ENCODE measurements at places on chromosomes 16 and 17. TPM values are rescaled to one million over a fixed set of nuclear protein-coding genes. Genes with fewer than 3 reads are reported as not detected.

- no peak for DNase-seq
These were observed 46.1 kb downstream of the IRX3 start for GRCh38 chr16:54240271-54241129.

DNA sequence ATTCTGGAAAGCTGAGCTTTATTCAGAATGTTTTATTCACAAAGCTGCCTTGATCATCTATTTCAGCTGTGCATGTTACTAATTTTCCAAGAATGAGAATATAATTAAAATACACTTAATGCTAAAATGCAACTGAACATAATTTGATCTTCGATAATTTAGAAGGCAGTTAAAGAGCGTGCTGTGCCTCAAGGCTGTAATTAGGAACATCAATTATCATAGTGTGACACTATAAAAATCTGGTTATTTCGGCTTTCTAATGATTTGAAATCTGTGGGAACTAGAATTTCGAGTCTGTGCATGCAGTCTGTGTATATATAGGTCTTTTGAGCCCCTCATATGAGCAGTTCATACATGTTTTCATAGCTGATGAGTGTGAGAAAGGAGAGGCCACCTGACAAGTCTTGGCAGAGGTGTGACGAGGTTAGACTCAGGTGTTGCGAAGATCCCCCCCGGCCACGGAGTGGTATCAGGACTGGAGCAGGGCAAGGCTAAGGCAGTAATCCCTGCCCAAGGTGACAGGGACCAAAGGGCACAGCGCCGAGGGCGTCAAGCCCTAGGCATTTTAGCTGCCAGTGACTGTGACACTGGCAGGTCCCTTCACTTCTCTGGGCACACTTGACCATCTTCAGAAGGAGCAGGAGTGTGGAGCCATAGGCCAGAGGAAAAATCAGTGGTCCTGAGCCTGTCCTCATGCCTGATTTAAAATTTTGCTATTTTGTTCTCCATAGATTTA is 328.5 kb downstream of the SNX29 start:
- DNase-seq, result no peak

DNA sequence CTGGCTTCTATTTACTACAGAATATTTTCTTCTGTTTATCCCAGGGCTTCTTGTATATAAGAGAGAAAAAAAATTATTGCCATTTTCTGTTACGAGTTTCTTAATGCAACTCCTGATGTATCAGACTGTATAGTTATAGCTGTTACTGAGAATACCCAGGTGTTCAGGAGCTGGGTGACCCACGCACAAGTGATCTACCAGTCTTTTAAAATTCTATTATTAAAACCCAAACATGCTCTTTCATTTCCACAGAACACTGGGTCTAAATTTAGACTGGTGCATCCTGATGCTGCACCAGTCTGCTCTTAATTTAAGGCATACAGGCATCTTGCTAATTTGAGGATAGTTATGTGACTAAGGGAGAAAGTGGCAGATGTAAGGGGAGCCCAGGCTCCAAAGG is 31.2 kb upstream of the NLRP1 start:
- no peak for DNase-seq

GRCh38 chr16:2337431-2338296 is 2.9 kb downstream of the ABCA3 start:
- DNase-seq, result no peak

DNA sequence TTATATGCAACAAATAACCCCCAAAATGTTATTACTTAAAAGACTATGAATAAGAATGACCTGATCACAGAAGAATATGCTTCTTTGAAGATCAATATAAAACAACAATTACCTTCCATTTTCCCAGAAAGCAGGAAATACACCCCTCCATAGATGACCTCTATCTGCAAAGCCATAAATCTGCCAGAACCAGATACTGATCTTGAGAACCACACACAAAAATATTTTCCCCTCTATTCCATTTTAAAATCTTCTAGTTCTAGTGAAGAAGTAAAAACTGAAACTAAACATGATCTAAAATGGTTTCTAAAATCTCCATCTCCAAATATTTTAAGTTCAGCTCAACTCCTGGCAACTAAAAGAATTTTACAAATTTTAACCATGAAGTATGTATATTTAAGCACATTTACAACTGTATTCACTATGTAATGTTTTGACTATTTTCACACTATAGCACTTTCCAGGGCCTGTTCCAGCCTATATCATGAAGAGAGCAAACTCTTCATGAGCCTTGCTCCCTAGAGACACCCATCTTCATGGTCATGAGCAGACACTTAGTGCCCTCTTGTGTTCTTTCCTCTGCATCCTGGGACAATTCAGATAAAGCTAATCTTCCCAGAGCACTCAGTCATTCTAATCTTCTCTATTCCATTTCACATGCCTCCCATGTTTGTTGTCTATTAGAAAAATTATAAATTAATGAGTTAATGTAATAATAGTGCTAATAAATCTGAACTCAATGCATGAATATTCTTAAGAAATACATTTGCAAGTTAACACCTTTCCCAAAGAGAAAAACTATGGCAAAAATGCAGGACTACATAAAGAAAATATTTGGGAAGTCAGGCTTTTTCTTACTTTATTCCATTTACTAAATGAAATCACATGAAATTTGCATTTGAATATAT is 87.0 kb downstream of the HELZ start:
- DNase-seq, result no peak

- no peak for DNase-seq
These were observed 50.7 kb downstream of the ACTG1 start for GRCh38 chr17:81461607-81462500.

DNA sequence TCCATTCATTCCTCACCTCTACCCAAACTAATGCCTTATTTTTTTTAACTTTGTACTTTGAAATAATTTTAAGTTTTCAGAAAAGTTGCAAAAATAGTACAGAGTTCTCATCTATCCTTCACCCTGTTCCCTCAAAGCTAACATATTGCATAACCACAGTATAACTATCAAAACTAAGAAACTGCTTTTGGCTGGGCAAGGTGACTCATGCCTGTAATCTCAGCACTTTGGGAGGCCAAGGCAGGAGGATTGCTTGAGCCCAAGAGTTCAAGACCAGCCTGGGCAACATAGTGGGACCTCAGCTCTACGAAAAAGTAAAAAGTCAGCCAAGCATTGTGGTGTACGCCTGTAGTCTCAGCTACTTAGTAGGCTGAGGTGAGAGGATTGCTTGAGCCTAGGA is 147.7 kb downstream of the SKAP1 start:
- no peak for DNase-seq

- DNase-seq, result no peak
These were observed 302.9 kb upstream of the XYLT1 start for GRCh38 chr16:17773698-17774101.

DNA sequence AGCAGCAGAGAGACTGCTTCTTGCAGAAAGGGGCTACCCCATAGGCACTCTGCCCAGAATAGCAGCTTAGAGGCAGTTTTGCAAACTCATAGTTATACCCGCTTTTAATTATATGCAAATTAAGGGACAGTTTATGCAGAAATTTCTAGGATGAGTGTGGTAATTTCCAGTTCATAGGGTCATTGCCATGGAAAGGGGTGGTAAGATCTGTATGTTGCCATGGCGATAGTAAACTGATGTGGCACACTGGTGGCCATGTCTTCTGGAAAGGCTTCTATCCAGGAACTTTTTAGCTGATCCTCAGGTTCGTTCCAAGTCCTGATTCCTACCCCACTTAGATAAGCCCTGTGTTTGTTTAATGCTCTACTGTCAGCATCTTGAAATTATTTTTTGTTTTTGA is 6.2 kb downstream of the STXBP4 start:
- DNase-seq, result no peak

GRCh38 chr17:55259684-55260111 is 5.1 kb upstream of the HLF start:
- no peak for DNase-seq

DNA sequence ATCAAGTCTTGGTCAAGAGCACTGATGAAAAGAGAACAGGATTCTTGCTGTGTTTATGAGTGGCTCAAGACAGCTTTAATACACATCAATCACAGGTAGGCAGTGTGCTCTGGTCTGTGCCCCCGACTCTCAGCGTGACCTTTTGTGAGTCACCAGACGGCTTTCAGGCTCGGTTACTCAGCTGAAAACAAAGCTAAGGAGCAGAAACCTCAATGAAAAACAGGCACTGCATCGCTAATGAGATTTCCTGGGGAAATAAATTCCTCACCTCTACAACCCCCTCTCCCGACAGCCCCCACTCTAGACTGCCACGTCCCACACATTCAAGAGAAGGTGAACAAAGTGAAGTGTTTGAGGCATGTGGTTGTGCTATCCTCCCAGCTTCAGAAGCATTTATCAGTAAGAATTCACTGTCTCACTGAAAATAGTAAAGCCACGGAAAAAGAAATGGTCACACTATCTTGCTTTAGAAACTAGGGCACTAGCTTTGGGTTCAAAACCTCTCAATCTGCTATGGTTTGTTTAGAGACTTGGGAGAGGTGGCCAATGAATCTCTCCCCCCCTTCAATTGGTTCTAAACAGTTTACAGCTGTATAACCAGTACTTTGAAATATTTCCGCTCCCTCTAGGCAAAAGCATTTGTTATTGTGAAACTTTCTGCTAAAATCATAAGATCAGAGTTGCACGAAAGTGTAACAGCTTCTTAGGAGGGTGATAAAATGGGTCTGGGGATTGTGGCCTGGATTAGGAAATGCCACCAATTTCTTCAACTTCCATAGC is 199.5 kb upstream of the PMFBP1 start:
- peak; percentile 78 for DNase-seq

DNA sequence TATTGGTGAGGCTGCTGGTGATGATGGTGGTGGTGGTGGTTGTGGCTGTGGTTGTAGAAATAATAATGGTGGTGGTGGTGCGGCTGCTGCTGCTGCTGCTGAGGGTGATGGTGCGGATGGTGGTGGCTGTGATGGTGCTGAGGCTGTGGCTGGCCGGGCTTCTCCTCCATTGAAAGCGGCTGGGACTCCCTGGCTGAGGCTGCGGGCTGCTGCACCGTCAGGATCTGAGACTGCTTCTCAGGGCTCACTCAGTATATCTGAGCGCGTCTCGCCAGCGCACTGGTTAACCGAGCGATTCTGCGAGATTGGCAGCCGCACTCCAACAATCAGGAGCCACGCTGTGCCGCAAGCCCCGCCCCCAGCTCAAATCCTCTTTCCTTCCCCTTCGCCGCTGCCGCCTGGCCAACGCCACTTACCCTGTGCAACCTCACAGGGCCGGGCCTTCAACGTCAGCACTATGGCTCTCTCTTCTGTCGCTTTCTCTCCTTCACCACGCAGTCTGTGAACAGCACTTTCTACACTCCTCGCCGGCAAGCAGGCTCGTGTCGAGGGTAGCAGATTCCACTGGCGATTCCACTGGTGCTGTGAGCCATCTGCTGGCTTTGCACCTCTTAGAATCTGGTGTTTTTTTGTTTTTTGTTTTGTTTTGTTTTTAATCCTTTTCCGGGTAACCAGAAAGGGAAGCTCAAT is at the start of gene NUFIP2:
Gene NUFIP2 (minus strand): TSS at position 259 of the 690 bp plus-strand sequence. CDS start 89 bp downstream, at position 170.
- DNase-seq, result peak; percentile 79

- no peak for DNase-seq
These were observed 15.6 kb upstream of the SLC13A2 start for GRCh38 chr17:28457890-28458289.

DNA sequence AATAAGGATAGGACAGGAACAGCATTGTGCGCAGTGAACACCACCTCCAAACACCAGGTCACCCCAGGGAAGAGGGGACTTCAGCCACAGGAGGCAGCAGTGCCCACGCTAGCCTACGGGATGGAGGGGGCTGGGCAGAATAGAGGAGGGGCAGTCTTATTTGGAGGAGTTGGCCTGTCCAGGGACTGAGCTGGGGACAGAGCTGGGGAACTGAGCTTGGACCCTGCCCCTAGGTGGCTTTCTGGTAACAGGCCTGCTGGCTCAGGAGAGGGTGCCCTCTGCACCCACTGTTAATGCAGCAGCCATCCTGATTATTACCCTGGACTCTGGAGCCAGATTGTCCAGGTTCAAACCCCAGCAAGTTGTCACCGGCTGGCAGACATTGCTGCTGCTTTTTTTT is 9.3 kb downstream of the CCDC102A start:
- no peak for DNase-seq

DNA sequence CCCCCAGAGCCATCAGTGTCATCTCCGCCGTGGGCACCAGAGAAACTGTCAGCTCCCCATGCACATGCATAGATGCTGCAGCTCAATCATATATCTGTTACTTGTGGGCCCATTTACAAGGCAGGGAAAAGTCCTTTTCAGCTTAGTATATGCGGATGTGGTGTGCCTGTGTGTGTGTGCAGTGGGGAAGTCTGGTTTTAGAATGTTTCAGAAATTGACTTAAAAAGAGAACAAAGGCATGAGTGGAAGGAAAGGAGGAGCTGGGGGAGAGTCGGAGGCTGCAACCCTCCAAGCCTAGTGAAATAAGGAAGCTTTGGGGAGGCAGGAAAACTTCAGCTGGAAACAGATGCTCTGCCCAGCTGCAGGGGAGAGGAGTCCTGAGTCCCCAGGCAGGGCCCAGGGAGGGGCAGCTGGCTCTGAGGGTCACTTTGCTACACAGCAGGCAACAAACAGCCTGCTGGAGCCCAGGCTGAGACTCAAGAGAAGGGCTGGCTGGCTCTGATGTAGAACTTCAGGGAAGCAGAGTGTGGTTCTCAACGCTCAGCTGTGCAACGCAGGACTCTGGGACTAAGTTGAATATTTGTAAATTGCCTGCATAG is 11.1 kb upstream of the CD300LD start:
- no peak for DNase-seq

- DNase-seq, result no peak
These were observed 17.8 kb downstream of the CLUH start for GRCh38 chr17:2693561-2694380.

DNA sequence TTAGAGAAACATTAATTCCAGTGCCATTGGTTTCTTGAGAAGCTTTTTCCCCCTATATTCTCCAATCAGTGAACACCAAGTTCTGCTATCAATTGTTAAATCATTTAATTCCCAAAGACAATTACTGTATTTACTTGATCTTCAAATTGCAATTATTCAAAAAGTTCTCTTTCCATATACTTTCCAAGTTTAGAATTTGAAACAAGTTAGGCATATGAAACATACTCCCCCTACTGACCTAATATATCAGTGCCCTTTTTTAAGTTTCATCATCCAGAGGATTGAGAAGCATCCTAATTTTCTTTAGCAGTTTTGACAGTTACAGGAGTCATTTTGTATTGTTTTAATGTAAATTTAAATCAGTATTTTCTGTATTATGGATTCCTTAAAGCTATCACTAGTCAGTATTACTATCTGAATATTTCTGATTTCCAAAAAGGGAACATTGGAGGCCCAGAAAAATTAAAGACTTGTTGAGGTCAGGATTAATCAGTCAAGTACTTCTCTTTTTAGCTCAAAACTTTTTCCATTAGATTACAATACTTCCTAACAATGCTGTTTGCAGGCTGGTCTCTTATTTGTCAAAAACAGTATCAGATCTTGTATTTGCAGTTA is 16.3 kb downstream of the MEIOC start:
- DNase-seq, result no peak

- DNase-seq, result no peak
These were observed 189.7 kb upstream of the SDK2 start for GRCh38 chr17:73833775-73834488.

The IGFALS gene
- not detected for total RNA-seq

The C16orf96 gene
- total RNA-seq, result not detected

The C16orf54 gene
- total RNA-seq, result not detected

The MYBBP1A gene
- total RNA-seq, result 84.7 TPM

The RGS9 gene
- 3.1 TPM for total RNA-seq

The TVP23A gene
- not detected for total RNA-seq

The CNGB1 gene
- total RNA-seq, result not detected

The PRSS36 gene
- total RNA-seq, result not detected

Measured in glomerular endothelial cell (primary cell).